Fibroblast of skin of abdomen (primary cell): ENCODE measurements at places on chromosomes 1 and 21.
A peak's percentile ranks its signal among the peaks of the same experiment; 100 is the strongest.

GRCh38 chr1:211742272-211742671 lies 66.9 kb upstream of the NEK2 start:
- no peak for DNase-seq

- DNase-seq: no peak
Observed at GRCh38 chr1:39835110-39835509, 46.4 kb upstream of the BMP8B start.

DNA sequence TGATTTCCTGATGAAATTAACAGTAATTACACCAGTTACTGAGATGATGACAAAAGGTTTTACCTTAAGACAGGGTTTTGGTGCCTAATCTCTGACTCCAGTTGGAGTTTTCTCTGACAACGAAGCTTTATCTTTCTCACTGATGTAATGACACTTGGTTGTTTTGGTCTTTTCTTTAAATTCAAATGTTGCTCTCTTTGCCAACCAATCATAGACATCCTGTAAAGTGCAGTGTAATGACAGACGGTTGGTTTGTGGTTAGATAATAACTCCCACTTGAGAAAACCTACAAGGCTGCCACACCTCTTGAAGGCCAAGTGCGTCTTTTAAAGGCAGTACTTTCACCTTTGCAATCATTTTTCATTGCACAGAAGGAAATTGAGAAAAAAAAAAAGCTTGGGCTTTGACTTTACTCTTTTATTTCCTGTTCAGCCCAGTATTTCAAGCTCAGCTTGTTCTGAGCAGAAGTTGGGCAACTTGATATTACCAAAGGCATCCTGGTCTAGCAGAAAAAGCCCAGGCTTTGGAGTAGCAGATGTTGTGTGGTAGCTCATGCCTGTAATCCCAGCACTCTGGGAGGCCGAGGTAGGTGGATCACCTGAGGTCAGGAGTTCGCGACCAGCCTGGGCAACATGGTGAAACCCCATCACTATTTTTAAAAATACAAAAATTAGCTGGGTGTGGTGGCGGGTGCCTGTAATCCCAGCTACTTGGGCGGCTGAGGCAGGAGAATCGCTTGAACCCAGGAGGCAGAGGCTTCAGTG lies 14.9 kb downstream of the PDIK1L start:
- DNase-seq: no peak

GRCh38 chr1:187306710-187307415 lies 478.1 kb downstream of the PLA2G4A start:
- DNase-seq: no peak

DNA sequence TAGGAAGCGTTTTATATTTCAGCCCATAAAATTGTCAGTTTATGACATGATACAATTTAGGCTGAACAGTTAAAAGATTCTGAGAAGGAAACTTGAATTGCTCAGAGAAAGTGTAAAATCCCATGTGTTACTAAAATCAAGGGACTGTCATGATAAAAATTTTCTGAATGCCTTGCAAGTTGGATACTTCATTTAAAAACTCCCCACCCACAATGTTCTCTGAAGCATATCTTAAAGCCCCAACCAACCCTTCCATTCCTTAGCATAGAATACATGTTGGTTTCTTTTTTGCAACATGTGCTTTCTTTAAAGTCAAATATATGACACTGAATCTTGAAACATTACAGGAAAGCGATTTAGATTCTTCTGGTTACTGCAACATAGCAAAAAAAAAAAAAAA lies 97.4 kb downstream of the MRPL39 start:
- DNase-seq: no peak

GRCh38 chr1:12454406-12455391 lies 163.3 kb downstream of the DHRS3 start:
- peak; percentile 64 for DNase-seq

- no peak for DNase-seq
Observed at GRCh38 chr21:18608226-18608625, 204.6 kb upstream of the TMPRSS15 start.

- DNase-seq: no peak
Observed at GRCh38 chr1:230465691-230466090, 39.6 kb upstream of the PGBD5 start.

GRCh38 chr1:110188035-110188618 lies 22.0 kb upstream of the KCNC4 start:
- DNase-seq: peak; percentile 21

DNA sequence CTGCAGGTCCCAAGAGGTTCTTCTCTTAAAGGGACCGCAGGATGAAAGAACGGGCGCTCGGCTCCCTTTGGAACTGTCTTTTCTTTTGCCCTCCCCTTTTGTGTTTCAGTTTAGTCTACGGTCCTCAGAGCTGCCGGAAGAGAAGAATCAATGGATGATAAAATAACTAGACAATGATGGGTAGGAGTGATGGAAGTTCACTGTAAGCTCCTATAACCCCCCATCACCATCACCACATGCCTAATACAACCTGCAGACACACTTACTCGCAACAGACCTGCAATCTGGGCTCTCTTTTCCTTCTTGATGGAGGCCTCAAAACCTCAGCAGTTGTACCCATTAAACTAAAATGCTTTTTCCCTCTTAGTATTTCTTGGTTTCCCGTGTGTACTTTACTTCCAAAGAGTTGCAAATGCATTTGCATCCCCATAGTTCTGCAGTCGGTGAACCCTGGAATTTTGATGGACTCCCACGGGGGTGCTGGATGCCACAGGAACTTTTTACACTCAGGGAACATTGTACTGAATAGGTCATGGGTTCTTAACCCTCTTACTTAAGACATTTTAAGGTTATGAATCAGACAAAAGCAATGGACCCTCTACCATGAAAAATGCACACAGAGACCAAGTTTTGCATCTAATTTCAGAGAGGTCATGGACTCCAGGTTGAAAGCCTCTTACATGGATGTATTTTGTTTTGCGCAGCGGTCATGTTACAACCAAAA lies 633 bp upstream of the RFX5 start:
- no peak for DNase-seq

DNA sequence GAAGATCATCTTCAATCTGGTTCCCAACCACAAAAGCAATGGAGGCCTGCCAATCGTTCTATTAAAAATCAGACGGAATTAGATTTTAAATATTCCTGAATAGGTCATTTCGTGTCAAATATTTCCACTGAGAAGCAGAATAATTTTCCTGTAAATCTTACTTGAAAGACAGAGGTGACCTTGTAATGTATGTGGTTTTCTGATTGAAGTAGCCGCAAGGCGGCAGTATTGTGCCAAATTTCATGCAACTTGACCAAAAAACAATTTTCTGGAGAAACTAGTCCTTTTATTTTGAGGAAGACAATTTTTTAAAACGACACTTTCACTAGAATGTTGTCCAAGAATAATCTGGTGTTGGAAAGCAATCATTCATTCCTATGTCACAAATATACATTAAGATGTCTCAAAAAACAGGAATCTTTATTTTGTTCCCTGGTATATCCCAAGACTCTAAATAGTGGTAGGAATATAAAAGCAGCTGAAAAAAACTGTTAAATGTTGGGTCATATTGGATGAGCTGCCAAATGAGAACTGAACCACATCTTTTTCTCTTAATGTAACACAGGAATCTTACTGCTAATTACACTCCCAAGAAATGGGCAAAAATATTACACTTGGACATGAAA lies 33.6 kb downstream of the SPAG17 start:
- DNase-seq: peak; percentile 63

DNA sequence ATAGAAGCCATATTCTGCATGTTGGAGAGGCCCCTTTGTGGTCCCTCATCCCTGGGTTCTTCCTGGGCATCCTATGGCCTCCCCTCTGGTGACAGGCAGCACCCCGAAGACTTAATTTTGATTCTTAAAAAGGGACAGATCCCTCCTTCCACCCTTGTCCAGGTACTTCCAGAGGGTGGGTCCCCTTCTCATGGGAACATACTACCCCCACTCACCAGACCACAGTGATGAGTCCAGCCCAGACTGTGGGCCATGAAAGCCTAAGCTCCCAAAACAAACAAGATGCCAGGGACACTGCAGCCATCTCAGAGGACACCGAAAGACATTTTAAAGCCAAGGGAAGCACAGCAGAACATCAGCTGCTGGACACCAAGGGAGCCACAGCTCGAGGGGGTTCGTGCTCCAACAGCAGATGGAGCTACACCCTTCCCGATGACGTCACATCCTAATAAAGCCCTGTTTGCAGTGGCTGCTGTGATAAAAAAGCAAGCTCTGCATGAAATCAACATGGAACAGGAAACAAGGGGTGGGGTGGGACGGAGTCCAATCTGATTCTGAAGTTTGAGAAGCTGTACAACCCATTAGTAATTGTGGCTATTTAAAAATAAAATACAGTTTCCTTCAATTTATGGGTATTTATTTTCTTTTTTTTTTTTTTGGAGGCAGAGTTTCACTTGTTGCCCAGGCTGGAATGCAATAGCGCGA lies 32.4 kb downstream of the GNB1 start:
- DNase-seq: peak; percentile 79

- no peak for DNase-seq
Observed at GRCh38 chr21:31265366-31266013, 78.6 kb downstream of the TIAM1 start.

DNA sequence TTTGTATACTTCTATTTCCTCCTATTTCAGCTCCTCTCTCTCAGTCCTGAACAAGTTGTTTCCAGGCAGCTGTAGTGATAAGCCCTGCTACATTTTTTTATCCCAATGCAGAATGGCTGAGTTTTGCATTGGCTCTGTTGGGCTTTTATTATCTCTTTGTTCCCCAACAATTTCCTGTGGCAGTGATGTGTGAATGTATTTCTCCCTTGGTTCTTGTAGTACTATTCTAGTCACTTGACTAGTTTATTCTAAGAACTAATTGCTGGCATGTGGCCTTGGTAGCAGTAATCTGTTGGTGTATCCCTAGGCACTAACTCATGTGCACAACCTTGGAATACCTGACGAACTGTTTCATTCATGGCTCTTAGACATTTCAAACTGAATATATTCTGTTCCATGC lies 60.7 kb downstream of the NFASC start:
- no peak for DNase-seq

- DNase-seq: peak; percentile 100
Observed at GRCh38 chr1:155983191-155984024, 5.1 kb upstream of the ARHGEF2 start.

DNA sequence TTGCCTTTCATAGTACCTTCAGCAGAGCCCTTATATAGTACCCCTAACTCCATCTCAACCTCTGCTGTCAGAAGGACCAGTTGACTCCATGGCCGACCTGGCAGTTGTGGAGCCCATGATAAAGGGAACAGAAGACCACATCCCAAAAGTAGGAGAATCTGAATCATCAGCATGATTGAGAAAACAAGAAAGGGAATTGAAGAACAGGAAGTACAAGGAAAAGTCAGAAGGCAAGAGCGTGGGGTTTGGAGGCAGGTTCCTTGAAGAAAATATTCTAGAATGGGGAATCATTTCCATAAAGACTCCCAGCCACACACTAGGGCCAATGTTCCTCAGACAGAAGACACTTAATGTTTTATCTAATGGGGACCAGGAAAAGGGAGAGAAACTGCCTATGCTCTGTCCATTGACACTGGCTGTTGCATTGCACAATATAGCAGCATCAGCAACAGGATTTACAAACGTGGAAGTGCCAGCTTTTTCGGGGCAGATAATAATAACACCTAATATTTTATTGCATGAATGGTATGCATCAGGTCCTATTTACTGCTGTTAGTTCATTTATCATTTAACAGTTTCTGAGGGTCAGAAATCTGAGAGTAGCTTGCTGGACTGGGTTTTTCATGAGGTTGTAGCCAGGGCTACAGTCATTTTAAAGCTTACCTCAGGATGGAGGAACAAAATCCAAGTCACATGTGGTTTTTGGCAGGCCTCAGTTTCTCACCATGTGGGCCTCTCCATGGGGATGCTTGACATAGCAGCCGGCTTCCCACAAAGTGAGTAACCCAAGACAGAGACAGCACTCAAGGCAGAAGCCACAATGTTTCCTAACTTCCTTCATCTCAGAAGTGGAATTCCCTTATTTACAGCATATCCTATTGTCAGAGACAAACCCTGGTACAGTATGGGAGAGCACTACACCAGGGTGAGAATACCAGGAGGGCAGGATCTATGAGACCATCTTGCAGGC lies 483.4 kb downstream of the PLPP3 start:
- DNase-seq: peak; percentile 99

DNA sequence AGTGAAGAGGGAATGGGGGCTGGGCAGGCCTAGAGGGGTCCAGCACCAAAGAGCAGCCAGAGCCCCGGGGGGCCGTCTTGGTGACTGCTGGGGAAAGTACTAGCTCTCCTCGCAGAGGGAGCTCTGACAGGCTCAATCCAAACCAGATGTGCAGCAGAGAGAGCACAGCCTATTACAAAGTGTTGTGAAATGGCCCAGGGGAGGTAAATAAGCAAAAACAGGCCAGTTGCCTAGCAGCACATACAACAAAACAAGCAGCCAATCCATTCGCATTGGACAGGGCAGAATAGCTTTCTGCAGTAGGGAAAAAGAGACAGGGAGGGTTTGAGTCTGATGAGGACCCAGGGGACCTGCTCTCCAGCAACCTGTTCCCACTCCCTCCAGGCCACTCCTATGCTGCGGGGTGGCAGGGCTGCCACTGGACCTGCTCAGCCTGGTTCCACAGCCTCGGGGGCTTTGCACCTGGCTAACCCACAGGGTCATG lies 239.6 kb upstream of the FGGY start:
- peak; percentile 98 for DNase-seq
